Kidney tubule cell (primary cell): ENCODE measurements at places on chromosomes 11 and 22.

- no peak for DNase-seq
Observed at GRCh38 chr11:5013012-5013411, 18.4 kb downstream of the OR51L1 start.

- no peak for DNase-seq
Observed at GRCh38 chr11:77071077-77071476, 4.3 kb downstream of the CAPN5 start.

DNA sequence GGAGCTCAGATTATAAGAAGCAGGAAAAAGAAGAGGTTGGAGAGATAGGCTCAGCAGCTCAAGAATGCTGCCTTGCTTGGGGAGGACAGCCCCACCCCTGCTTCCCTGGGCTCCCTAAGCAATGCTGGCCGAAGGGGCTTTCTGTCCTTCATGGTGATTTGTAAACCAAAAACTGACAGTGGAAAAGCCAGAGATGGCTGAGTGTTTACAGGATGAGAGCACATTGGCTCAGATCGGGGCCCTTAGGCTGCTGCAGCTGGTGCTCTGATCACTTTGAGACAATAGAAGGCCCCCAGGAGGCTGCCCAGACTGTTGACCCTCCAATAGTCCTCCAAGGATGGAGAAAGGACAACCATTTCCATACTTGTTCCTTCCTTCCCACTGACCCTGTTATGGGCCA is 28.8 kb upstream of the AMOTL1 start:
- no peak for DNase-seq

GRCh38 chr11:9438611-9439010 is 22.2 kb upstream of the ZNF143 start:
- DNase-seq, result no peak

- no peak for DNase-seq
Observed at GRCh38 chr11:6238902-6239301, at the start of gene CNGA4. Gene CNGA4 (plus strand): TSS chr11:6239089. CDS start chr11:6239207, 118 bp downstream.

DNA sequence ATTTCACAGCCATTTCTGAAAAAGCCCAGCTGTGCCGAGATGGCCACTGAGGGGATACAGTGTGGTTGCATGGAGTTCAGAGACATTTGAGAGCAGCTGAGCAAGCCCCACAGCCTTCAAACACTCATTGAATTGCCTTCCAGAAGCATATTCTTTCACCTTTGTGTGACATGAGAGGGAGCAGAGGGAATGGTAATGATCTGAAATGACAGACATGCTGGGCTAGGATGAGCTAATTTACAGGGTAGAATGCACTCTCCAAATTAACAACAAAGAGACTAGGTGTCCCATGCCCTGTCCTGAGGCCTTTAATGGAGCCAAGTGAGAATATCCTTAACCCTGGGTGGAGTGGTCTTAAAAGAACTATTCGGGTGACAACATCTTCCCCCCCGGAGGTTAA is 585.4 kb downstream of the NELL1 start:
- no peak for DNase-seq

DNA sequence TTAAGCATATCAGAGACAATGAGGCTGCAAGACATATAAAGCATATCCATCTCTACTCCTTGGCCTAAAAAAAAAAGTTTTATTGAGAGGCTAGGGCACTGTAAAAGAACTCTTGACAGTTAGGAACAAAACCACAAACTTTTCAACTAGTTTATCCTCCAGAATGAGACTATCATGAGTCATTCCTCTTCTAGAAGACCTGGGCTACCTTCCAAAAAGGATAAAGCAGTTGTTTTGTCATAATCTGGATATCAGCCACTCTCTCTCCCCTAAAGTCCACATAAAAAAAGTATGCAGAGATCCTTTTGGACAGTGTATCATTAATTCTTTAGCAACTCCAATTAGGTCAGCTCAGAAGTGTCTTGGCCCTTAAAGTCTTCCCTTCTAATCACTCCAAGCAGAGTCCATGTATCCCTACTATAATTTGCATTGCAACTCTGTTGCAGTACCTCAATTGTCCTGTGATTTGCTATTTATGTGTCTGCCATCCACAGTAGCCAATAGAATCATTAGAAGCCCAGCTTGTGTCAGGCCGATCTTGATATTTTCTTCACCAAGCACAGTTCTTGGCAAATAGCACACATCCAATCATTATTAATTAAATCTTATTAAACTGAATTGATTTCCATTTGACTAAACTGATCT is 10.4 kb downstream of the OR51T1 start:
- peak; percentile 80 for DNase-seq

DNA sequence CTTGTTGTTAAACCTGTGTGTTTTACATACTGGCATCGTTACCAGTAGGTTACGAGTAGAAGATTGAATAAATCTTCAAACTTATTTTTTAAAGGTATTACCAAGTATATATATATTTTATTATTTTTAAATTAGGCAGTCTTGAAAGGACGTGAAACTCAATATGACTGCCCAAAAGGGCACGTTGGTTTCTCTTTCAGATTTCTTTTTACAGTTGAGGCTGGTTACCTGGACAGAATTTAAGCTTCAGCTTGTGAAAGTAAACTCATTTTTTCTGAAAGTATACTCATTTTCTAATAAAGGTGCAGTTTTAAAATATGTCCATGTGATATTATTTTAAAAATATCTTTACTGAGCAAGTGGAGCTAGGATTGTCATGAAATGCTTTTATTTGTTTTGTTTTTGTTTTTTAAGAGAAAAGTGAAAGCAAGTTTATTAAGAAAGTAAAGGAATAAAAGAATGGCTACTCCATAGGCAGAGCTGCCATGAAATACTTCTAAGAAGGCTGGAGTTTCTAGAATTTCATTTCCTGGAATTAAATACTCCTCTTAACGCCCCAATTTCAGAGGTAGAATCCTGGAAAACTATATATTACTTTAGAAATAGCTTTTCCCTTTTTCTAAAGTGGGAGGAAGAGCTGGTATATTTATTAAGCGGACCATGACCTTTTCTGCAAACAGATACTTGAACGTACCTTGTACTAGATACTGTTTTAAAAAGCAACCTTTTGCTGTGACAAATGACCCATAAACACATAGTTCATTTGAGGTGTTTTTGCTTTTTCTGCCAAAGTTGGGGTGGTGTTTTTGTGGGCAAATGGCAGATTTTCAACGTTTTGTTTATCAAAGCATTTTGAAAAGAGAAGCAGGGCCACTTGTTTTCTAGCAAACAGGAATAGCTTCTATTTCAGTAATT is 1.9 kb downstream of the FBXO7 start:
- DNase-seq, result no peak

- peak; percentile 82 for DNase-seq
Observed at GRCh38 chr11:2202071-2202899, 30.7 kb upstream of the TH start.

GRCh38 chr11:115585361-115586024 is 81.3 kb upstream of the CADM1 start:
- no peak for DNase-seq

GRCh38 chr22:39316440-39317083 is 2.9 kb downstream of the RPL3 start:
- DNase-seq, result peak; percentile 95

- peak; percentile 18 for DNase-seq
Observed at GRCh38 chr11:26849036-26849435, 127.2 kb upstream of the SLC5A12 start.

- DNase-seq, result no peak
Observed at GRCh38 chr22:40001800-40002577, 7.2 kb downstream of the FAM83F start.

DNA sequence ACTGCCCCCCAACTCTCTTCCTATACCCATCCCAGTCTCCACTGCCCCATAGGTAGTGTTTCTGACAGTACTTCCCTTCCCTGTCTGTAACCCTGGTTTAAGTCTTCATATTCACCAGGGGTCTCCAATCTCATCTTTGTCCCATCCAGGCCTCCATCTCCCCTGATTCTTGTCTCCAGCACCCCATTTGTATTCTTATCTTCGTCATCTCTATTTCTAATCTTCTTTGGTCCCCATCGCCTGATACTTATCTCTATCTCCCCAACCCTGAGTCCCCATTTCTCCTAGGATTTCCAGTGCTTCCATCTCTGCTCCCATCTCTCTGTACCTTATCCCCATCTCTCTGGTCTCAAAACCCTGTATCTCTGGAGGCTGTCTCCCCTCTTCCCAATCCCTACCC is 1.8 kb downstream of the PHOX2A start:
- no peak for DNase-seq

GRCh38 chr11:36398231-36398953 is 102.3 kb downstream of the PRR5L start:
- no peak for DNase-seq

GRCh38 chr22:34934261-34934660 is 131.7 kb upstream of the ISX start:
- peak; percentile 25 for DNase-seq

- peak; percentile 98 for DNase-seq
Observed at GRCh38 chr11:518463-519202, 11.6 kb upstream of the RNH1 start.

DNA sequence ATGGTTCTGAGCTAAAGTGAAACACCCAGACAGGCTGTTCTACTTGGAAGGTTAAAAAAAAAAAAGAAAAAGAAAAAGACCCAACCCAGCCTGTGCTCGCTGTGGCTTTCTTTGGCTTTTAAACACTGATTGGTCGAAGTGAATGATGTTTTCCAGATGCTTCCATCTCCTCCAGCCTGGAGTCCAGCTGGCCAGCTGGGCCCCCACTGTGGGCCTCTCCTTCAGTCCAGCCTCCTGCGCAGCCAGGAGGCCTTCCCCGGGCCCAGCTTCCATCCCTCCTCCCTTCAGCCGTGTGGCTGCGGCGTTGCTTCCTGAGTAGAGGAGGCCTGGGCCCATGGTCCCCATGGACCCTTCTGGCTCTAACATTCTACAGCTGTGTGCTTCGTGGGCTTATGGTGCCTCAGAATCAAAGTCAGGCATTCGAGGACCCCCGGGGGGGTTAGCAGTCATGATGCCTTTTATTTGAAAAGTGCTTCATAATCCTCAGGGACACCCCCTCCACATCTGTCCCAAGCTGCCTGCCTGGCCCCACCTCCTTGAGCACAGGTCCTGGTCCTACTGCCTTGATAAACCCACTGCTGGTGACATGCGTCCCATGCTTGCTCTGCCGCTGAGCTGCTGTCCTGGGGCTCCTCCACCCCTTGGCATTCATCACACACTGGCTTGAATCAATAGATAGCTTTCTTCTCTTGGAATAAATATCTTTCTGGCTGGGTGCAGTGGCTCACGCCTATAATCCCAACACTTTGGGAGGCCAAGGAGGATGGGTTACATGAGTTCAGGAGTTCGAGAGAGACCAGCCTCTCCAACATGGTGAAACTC is 42.2 kb upstream of the FBLN1 start:
- DNase-seq, result no peak

DNA sequence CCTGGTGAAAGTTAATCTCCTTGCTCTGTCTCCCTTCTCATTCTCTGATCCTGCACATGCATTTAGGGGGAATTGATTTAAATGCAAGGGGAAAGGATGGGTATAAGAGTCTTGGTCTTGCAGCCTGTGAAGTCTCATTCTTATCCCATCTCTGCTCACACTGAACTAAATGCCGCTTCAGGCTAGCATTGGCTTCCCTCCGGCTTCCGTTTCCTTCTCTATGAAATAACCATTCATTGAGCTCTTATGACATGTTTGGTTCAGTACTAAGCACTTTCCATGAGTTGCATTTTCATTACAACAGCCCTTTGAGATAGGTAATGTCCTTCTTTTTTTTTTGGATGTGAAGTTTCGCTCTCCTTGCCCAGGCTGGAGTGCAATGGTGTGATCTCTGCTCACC is 5.6 kb downstream of the ZBTB16 start:
- DNase-seq, result no peak

DNA sequence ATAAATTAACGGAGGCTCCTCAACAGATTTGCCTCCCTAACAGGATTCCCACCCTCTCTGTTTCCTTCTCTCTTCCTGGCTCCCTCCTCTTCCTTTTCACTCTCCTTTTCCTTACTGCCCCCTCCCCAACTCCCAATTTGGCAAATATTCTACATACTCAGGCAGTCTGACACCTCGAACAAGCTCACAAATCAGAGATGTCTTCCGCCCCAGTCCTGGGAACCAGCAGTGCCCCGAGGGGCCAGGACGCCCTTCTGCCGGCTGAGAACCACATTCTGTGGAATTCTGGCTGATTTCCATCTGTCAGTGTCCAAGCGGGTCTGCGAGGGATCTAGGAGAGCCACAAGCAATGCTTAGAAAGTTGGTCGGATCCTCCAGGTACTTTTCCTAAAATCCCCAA is 94.0 kb downstream of the NTM start:
- DNase-seq, result no peak

DNA sequence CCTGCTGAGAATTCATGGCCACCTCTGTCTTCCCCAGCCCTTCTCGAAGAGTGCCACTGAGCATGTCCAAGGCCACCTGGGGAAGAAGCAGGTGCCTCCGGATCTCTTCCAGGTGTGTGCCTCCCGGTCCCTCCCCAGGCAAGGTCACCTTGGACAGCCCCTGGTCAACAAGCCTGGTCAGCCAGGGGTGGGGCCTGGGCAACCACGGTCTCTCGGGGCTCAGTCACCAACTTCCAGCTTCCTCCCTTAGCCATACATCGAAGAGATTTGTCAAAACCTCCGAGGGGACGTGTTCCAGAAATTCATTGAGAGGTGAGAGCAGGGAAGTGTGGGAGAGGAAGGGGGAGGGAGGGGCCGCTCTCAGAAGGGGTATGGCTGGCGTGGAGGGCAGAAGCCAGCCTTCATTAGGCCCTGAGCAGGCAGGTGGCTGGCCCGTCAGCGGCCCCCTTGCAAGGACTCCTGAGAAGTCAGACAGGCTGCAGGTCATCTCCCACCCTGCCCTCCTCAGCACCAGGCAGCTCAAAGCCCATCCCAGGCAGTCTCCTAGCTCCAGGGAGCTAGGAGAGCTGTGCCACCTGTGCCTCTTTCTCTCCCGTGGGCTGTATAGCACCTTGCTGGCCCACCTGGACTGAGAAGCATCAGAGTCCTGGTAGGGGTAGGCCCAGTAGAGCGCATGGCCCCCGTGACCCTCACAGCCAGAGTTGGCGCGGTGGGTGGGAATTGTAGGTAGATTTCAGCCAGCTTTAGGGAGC is 9.3 kb upstream of the ANKRD13D start:
- DNase-seq, result no peak

DNA sequence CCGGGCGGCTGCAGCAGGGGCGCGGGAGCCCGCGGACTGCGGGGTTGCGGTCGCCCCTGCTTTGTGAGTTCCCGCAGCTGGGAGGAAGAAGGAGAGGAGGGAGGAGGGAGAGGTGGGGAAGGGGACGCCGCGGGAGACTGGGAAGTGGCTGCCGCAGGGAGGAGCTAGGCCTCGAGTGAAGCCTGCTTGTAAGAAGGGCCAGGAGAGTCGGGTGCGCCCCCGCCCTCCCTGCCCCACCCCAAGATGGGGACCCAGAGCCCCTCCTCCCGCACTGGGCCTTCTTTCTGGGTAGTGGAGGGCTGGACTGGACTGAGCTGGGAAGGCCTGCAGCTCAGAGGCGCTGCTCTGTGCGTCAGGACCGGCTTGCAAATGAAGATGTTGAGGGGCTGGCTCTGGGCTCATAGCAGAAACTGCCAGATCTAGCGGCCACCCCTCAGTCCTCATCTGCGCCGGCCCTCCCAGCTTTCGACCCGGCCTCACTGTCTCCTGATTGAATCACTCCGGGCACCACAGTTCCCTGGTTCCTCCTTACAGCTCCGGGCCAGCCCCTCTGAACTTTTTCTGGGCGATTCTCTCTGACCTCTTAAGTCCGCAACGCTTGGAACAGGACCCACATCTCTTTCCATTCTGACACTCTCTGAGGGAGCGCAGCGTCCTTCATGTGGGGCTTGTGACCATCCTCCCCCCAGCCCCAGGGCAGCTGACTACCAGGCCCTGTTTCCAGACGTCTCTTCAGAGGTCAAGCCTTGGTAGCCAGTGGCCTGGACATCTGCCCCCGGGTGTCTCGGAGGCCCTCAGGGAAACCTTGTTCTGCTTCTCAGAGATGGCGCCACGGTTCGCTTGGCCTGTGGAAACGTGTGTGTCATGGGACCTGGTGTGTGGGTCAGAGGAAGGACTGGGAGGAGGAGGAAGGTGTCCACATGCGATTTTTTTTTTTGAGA is 21.9 kb downstream of the SERPINH1 start:
- peak; percentile 50 for DNase-seq
